ENCODE measurements at places on chromosomes 16 and 17.
A peak's percentile ranks its signal among the peaks of the same experiment; 100 is the strongest.

- DNase-seq = no peak
These were observed 8.3 kb downstream of the WSCD1 start for GRCh38 chr17:6078458-6078871.

DNA sequence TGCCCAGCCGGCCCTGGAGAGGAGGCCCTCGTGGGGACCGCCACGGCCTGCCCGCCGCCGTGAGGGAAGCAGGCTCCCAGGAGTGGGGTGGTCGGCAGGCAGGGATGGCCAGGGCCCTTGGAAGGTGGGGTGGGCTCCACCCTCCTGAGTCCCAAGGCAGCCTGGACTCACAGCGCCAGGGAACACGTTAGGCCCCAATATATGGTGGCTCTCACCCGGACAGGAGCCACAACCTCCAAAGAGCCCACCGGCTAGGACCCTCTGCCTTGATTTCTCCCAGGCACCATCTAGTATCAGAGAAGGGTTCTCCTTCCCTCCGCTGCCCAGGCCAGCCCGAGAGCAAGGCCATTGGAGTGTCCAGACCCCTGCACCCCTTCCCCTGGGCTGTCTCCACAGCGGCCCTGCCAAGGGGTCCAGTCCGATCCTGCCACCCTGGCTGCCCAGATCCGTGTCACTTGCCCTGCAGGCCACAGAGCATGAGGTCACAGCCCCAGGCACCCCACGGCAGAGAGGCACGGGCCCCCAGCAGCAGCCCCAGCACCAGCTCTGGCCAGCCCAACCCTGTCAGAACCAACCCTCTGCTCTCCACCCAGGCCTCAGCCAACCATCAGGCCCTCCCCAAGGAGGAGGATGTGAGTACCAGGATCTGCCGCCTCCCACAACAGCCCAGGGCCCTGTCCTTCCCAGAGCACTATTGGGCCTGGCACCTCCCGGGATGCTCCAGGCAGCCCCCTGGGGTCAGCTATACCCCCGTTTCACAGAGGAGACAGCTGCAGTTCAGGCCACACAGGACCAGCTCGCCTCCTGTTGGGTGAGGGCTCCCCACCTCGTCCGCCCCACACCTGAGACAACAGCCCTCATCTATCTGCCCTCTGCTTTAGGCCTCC is 1.1 kb upstream of the AXIN1 start:
- DNase-seq = no peak

DNA sequence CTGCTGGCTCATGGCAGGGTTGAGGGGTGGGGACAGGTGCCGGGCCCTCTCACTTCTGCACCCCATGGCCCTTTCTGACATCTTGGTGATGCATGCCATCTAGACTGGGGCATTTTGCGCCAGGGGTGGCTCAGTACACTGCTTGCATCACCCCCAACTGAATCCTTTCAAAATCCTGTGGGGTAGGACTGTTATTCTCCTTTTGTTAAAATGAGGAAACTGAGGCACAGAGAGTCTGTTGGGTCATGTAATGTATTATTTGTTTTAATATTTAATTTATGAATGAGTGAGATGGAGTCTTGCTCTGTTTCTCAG is 9.9 kb downstream of the ADCY7 start:
- no peak for DNase-seq

DNA sequence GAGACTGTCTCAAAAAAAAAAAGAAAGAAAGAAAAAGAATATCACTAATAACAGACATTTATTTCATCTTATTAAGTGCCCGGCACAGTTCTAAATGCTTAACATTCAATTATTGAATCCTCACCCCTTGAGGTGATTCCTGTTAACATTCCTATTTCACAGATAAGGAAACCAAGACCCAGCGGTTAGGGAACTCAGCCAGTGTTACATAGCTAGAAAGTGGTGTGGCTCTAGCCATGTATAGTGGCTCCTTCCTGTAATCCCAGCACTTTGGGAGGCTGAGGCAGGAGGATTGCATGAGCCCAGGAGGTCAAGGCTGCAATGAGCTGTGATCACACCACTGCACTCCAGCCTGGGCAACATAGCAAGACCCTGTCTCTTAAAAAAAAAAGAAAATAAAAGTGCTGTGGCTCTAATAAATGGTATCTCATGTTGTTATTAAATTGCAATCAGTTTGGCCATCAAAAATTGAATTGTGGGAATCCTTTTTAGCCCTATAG is 28.1 kb downstream of the ZNRF1 start:
- DNase-seq = peak; percentile 61

DNA sequence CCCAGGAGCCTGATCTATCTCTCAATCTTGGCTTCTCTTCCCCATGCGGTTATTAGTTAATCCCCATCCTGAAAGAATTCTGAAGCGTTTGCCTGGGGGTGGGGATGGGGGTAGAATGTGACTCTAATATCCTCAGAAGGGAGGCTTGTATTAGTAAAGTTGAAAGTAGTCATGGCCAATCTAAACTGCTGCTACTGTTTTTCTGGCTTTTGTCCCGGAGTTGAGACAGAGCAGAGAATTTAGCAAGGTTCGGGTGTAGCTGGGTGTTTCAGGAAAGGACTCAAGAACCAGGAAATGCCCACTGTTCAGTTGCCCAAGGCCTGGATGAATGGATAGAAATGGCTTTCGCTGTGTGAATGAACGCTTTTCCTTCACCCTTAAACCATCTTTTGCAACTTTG is 17.6 kb upstream of the ITGAM start:
- peak; percentile 31 for DNase-seq

- no peak for DNase-seq
These were observed 120.7 kb downstream of the GAS7 start for GRCh38 chr17:10077561-10078299.

- DNase-seq = no peak
These were observed 13.1 kb upstream of the BCAR1 start for GRCh38 chr16:75264457-75264998.
